ENCODE measurements at places on chromosomes 6 and 20.

DNA sequence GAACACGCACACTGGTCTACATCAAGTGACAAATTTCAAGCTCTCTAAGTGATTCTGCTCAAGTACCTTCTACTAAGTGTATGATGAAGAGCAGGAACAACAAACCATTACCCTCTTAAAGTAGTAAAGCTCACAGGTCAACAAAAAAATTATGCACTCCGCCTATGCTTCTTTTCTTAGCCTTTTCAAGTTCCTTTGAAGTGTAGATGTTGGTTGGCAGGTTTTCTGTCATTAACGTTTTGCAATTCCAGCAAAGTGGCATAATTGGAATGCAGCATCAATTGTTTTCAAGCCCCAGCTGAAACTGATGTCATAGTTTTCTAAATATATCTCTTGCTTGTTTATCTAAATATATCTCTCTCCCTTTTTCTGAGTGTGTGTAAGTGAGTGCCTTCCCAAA, 396.9 kb upstream of the EYS start:
- no peak for DNase-seq

- DNase-seq = no peak
Observed at GRCh38 chr6:156562019-156562418, 215.2 kb upstream of the ARID1B start.

DNA sequence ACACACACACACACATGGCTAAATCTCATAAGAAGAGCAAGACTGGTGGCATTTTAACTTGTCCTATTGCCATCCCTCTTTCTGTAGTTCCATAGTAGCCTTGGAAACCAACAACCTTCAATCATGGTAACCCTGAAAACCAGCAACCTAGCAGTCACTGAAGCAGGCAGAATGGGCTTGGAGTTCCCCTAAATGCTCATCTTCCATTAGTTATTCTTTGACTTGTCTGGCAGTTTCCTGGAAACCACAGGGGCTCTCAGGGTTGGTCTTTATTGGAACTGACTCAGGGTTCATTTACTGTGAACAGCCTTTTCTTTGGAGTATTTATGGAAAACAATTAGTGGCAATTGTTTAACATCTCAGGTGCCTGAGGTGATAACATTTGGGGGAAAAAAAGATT, 19.4 kb upstream of the BRPF3 start:
- no peak for DNase-seq

GRCh38 chr20:46970937-46971630, 76.4 kb downstream of the EYA2 start:
- no peak for DNase-seq

DNA sequence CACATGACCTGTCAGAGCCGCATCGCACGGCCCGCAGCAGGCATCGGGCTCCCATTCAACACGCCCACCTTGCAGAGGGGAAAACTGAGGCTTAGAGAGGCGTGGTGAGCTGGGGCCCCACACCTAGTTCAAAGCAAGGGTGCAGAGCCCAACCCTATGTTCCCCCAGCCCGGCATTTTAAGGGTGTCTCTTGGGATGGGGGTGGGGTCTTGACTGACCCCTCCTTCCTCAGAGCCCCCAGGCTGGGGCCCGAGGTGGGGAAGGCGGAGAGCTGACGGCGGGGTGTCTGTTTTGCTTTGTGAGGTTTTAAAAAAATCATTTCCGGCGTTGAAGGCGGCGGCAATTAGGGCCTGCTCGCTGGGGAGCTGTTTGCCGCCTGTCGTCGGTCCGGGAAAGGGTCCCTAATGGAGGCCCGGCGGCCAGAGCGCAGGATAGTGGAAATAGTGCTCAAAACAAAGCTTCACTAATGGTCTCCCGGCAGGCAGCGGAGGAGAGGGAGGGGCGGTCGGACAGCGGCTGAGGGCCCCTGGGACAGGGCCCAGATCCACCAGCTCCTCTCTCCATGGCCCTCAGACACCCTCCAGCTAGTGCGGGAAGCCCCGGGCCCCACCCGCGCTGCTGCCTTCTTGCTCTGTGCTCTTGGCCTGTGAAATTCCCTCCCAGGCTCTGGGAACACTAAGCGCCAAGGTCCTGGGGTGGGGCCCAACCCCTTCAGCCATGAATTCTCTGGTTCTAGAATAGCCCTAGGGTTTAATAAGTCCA, 11.9 kb downstream of the VSTM2L start:
- no peak for DNase-seq

DNA sequence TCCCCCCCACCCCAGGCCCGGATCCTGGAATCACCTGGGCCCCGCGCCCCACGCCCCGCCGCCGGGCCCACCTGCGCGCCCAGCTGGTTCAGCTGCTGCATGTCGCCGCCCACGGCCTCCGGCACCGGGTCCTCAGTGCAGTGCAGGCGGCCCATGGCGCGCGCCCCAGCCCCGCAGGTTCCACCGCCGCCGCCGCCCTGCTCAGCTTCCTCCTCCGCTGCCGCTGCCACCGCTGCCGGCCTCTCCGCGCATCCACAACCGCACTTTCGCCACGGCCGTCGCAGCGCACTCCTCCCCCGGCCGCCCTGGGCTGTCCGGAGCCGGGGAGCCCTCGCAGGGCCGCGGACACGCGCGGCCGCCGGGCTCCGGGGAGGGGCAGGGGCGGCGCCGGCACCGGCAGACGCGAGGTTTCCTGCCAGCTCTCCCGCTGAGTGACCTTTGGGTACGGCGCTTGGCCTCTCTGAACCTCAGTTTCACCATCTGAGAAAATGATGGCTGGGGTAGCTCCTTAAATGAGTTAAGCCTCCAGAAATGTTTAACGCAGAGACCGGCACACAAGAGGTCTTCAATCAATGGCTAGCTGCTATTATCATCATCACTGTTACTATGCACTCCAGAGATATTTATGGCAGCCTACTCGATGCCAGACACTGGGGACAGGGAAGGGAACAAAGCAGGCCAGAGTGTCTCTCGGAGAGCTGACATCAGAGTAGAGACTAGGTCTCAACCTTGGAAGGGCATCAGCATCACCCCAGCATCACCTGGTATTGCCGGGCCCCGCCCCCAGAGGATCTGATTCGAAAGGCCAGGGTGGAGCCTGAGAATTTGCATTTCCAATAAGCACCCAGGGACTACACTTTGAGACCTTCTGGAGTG, at the start of gene COMMD7:
TSS of gene COMMD7 (minus strand) at position 231 of the 876 bp plus-strand sequence. CDS start at position 155, 76 bp downstream.
- DNase-seq = peak; percentile 30

- no peak for DNase-seq
Observed at GRCh38 chr6:104943781-104944180, 13.1 kb upstream of the LIN28B start.

GRCh38 chr6:63066055-63066704, 145.1 kb upstream of the FKBP1C start:
- no peak for DNase-seq

DNA sequence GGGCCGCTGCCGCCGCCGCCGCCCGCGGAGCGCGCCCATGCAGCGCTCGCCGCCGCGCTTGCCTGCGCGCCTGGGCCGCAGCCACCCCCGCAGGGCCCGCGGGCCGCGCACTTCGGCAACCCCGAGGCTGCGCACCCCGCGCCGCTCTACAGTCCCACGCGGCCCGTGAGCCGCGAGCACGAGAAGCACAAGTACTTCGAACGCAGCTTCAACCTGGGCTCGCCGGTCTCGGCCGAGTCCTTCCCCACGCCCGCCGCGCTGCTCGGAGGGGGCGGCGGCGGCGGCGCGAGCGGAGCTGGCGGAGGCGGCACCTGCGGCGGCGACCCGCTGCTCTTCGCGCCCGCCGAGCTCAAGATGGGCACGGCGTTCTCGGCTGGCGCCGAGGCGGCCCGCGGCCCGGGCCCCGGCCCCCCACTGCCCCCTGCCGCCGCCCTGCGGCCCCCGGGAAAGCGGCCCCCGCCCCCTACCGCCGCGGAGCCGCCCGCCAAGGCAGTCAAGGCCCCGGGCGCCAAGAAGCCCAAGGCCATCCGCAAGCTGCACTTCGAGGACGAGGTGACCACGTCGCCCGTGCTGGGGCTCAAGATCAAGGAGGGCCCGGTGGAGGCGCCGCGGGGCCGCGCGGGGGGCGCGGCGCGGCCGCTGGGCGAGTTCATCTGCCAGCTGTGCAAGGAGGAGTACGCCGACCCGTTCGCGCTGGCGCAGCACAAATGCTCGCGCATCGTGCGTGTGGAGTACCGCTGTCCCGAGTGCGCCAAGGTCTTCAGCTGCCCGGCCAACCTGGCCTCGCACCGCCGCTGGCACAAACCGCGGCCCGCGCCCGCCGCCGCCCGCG, 730 bp downstream of the INSM1 start:
- DNase-seq = no peak

GRCh38 chr6:53737746-53738145, 57.1 kb upstream of the LRRC1 start:
- DNase-seq = no peak

GRCh38 chr6:35299674-35300073, 2.1 kb downstream of the DEF6 start:
- no peak for DNase-seq

GRCh38 chr6:73152966-73153757, 72.1 kb downstream of the KHDC1L start:
- no peak for DNase-seq

- DNase-seq = no peak
Observed at GRCh38 chr6:135088818-135089809, 34.5 kb upstream of the HBS1L start.

DNA sequence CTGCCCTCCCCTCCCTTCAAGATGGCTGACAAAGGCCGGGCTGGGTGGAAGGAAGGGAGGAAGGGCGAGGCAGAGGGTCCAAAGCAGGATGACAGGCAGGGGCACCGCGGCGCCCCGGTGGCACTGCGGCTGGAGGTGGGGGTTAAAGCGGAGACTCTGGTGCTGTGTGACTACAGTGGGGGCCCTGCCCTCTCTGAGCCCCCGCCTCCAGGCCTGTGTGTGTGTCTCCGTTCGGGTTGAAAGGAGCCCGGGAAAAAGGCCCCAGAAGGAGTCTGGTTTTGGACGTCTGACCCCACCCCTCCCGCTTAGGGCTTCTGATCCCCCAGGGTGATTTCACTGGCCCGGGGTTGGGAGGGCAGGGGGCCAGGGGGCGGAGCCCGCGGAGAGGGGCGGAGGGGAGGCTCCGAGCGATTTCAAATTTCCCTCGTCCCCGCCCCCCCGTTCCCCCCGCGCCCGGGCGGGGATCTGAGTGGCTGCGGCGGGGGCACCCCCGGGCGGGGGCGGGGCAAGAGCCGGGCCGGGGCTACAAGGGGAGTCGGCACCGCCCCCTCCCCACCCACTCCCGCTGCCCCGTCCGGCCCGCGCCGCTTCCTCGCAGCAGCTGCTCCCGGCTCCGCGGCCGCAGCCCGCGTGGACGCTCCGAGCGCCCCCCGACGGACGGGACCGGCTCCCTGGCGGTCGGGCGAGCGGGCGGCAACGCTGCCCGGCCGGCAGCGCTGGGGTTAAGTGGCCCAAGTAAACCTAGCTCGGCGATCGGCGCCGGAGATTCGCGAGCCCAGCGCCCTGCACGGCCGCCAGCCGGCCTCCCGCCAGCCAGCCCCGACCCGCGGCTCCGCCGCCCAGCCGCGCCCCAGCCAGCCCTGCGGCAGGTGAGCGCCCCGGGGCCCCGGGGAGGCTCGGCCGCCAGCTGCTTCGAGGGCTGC, at the start of gene DNMT3B:
TSS of gene DNMT3B (plus strand) at position 555 of the 923 bp plus-strand sequence. CDS start 17,939 bp downstream, outside the sequence.
- DNase-seq = peak; percentile 61

DNA sequence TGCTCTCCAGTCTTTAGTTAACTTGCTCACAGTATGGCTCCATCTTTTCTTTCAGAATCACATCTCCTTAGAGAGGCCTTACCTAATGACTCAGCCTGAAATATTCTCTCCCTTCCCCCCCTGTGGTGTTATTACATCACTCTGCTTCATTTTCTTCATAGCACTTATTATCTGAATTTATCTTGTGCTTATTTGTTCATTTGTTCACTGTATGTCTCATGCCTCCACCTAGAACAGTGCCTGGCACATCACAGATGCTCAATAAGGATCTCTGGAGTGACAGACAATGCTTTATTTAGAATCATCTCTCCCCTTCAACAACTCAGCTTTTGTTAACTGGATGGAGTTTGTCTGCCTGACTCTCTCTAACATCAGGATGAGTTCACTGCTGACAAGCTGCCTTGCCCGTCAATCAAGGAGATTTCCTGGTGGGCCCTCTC, 96.6 kb upstream of the MAN1A1 start:
- DNase-seq = no peak

GRCh38 chr20:38126932-38127621, 38.0 kb downstream of the TGM2 start:
- DNase-seq = peak; percentile 93

- no peak for DNase-seq
Observed at GRCh38 chr6:131995917-131996316, 44.7 kb upstream of the CCN2 start.

DNA sequence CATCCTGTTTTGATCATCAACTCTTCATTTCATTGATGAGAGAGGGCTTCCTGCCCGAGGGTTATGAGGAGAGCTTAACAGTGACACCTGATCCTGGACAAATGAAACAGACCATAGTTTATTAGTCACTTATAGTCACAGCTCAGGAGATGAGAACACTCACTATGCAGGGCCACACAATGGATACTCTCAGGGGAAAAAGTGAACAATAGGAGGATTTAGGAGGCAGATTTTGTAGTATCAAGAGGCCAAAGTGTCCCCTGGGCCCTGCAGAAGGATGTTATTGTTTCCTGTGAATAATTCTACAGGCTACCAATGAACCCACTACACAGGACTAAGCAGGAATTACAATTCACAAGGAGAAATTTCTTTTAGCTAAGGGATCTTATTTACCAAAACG, 772.8 kb upstream of the MAN1A1 start:
- DNase-seq = no peak

DNA sequence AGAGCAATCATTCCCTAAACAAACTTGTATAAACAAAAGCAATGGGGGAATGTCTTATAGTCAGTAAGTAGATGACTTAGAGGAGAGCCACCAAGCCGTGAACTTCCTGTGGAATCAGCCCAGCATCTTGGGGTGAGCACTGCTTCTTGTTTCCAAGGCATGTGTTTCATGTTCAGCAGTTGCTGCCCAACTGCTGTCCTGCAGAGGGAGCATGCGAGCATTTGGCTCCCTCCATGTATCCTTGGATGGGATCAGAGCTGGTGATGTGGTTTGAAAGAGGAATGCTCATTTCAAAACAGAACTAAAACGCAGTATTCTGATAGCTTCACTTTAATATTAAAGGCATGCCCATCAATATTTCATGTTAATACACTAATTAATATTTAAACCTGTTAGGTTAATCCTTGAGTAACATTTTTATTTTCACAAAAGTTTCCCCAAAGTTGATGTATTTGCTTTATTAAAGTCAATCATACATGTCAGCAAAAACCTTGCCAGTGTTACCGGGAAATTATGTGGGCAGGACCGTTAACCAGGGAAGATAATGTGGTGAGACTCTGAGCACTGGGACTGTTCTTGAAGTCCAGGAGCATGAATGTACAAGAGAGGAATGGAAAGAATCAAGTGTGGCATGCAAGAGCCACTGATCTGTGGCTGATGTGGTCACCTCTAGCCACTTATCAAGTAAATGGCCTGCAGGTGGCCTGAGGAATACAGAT, 172.1 kb upstream of the GGTLC1 start:
- DNase-seq = peak; percentile 38

GRCh38 chr6:116036075-116036773, 24.5 kb downstream of the FRK start:
- DNase-seq = no peak

Data from SJSA1 (cell line).